ENCODE measurements at places on chromosomes 6 and 20. TPM values are rescaled to one million over a fixed set of nuclear protein-coding genes. Genes with fewer than 3 reads are reported as not detected.
A peak's percentile ranks its signal among the peaks of the same experiment; 100 is the strongest.

DNA sequence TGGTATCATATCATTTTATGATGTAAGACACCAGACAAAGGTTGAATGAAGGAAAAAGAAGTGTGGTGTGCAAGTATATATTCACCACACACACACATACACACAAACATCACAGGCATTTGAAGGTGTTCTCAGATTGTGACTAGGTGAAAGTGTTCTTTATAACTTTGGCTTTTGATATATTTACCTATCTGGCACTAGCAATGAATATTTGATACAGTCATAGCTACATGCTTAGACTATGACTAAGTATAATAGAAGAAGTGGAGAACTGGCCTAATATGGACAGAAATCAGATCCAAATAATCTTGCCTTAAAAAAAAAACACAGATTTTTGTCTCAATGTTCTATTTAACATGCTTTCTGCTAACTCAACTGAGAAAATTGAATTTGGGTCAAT is 809.9 kb downstream of the KIF16B start:
- H3K36me3 ChIP-seq: no peaks in the 10 kb centered on the region
- H3K4me1 ChIP-seq: no peaks in the 10 kb centered on the region
- peak; percentile 8 for DNase-seq
- no peaks in the 10 kb centered on the region for H3K27me3 ChIP-seq
- no peak overlapping the region for H3K27ac ChIP-seq
- no peak overlapping the region for H3K4me3 ChIP-seq

GRCh38 chr6:35230498-35230897 is 16.7 kb downstream of the SCUBE3 start:
- H3K4me3 ChIP-seq: no peak overlapping the region
- H3K27me3 ChIP-seq: no peaks in the 10 kb centered on the region
- H3K36me3 ChIP-seq: peaks cover 95% of the 10 kb centered on the region
- no peak overlapping the region for H3K27ac ChIP-seq

GRCh38 chr6:87407561-87407900 is 241 bp upstream of the CFAP206 start:
- H3K27me3 ChIP-seq: no peaks in the 10 kb centered on the region
- peak overlapping the region; percentile 96 for H3K4me3 ChIP-seq
- peak; percentile 90 for DNase-seq
- peak overlapping the region; percentile 51 for H3K27ac ChIP-seq

ENPP3 gene
- total RNA-seq: under 0.01 TPM

- H3K27me3 ChIP-seq: no peaks in the 10 kb centered on the region
- no peak for DNase-seq
- H3K4me3 ChIP-seq: no peak overlapping the region
- H3K27ac ChIP-seq: no peak overlapping the region
- H3K36me3 ChIP-seq: no peaks in the 10 kb centered on the region
Observed at GRCh38 chr6:72968704-72969103, 256.6 kb downstream of the KHDC1L start.

CBLN4 gene
- under 0.01 TPM for total RNA-seq

GRCh38 chr20:24981790-24982189 is 10.8 kb downstream of the APMAP start:
- peak overlapping the region; percentile 13 for H3K27ac ChIP-seq
- no peaks in the 10 kb centered on the region for H3K27me3 ChIP-seq
- peaks cover 21% of the 10 kb centered on the region for H3K36me3 ChIP-seq
- no peak overlapping the region for H3K4me3 ChIP-seq
- DNase-seq: no peak

GRCh38 chr6:141163107-141163506 is 969.6 kb upstream of the GJE1 start:
- H3K4me1 ChIP-seq: no peaks in the 10 kb centered on the region
- no peak overlapping the region for H3K27ac ChIP-seq
- DNase-seq: no peak
- H3K27me3 ChIP-seq: no peaks in the 10 kb centered on the region
- H3K4me3 ChIP-seq: no peak overlapping the region
- H3K36me3 ChIP-seq: no peaks in the 10 kb centered on the region

GRCh38 chr6:2790588-2791449 is 25.6 kb downstream of the WRNIP1 start:
- peak overlapping the region; percentile 40 for H3K4me3 ChIP-seq
- peaks cover 31% of the 10 kb centered on the region for H3K4me1 ChIP-seq
- H3K36me3 ChIP-seq: peaks cover 5% of the 10 kb centered on the region
- peak overlapping the region; percentile 91 for H3K27ac ChIP-seq
- DNase-seq: peak; percentile 97

PRRT1 gene
- total RNA-seq: not detected

RAET1L gene
- not detected for total RNA-seq

GRCh38 chr20:34164381-34164984 is 52.4 kb upstream of the EIF2S2 start:
- H3K36me3 ChIP-seq: no peaks in the 10 kb centered on the region
- no peaks in the 10 kb centered on the region for H3K4me1 ChIP-seq

- H3K27me3 ChIP-seq: no peaks in the 10 kb centered on the region
- peak overlapping the region; percentile 84 for H3K27ac ChIP-seq
- H3K4me1 ChIP-seq: peaks cover 39% of the 10 kb centered on the region
- DNase-seq: peak; percentile 52
- H3K36me3 ChIP-seq: no peaks in the 10 kb centered on the region
- H3K4me3 ChIP-seq: no peak overlapping the region
Observed at GRCh38 chr6:5499644-5500306, 238.5 kb downstream of the FARS2 start.

All from osteoblast (primary cell).